Activated CD8-positive, alpha-beta T cell treated with anti-CD3 and anti-CD28 coated beads for 36 hours (primary cell): ENCODE measurements at places on chromosomes 12 and 14.

DNA sequence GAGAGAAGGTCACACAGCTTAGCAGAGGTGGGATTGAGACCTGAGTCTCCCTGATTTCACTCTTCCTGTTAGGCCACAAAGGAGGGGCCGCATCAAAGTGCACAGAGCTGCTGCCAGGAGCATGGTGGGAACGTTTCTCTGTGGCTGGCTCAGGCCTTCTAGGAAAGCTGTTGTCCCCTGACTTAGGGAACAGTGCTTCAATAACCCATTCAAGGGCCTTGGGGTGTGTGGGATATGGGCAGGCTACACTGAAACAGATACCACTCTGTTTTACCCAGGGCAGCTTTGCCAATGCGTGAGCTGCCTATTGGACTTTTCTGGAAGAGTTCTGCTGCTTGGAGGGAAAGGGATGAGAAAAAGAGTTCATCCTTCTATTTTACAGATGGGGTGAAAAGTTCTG is 110.0 kb downstream of the ADCK1 start:
- no peak for DNase-seq

DNA sequence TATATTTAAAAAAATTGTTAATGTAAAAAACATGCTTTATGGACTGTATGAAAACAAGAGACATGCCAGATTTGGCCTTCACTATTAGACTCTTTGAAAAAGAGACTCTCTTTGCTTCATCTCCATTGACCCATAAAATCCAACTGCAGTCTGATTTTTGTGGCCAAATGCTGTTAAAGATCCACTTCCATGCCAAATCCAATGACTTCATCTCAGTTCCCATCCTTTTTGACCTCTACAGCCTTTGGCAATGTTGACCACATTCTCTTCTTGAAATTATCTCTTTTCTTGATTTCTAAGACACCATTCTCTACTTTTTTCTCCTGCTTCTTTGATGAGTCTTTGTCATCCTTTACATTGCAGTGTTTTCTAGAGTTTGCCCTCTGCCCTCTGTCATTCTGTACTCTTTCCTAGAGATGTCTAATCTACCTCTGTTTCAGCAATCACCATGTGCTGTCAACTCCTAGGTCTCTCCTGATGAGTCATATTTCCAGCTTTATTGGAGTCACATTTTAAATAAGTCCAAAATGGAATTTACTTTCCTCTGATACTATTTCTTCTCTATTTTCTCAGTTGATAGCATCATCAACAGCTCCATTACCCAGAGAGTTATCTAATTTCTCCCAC is 2.4 kb downstream of the TMPRSS12 start:
- DNase-seq = no peak

GRCh38 chr14:102138535-102138934 is 1.2 kb upstream of the WDR20 start:
- no peak for DNase-seq

DNA sequence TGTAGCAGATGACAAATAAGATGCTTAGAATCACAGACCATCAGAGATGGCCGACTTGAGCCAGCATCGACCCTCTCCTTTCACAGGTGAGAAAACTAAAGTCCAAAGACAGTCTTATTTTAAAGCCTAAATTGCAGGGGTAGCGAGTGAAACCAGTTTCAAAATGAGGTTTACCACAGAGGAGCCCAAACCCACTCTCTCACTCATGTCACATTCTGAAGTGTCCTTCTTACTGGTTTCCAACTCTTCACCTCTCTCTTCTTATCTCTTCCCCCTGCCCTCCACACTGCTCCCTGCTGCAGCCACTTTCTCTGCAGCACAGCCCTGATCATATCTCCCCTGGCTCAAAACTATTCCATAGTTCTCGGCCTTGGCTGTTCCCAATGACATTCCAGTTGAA is 57.0 kb upstream of the NID2 start:
- DNase-seq = no peak

DNA sequence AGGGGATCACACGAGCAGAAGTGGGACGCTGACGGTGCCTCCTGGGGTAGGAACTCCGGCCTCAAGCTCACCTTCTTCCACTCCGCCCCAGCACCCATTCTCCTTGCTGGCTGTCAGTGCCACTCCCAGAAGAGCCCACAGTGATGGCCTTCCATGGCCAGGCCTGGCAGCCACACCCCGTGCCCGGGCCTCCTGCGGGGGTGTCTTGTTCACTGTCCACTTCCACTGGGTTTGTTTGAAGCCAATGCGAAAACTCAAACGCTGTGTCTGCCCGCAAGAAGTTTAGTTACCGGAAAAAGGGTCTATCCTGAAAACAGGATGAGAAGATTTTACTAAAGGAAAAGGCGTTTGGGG is 38.1 kb downstream of the CCDC88C start:
- no peak for DNase-seq

- no peak for DNase-seq
Measured at GRCh38 chr14:26621807-26622560, 24.2 kb upstream of the NOVA1 start.

- DNase-seq = no peak
Measured at GRCh38 chr12:3667485-3667884, 85.4 kb downstream of the CRACR2A start.

DNA sequence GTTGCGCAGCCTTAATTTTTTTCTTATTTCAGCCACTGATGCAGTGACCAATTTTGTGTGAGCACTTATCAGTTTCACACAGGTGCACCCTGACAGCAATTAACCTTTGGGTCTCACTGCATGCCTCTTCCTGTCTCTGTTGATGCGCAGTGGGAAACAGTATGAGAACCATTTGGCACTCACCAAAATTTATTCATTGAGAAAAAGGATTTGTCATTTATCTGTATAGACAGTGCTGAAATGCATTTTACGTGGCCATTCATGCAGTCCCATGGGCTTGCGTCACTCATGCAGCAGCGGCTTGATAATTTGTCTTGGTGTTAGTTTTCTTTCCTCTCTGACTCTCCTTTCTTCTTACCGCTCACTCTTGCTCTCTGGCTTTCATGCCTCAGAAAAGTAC is 157.5 kb downstream of the C12orf75 start:
- DNase-seq = no peak

- no peak for DNase-seq
Measured at GRCh38 chr14:102335163-102335562, 15.6 kb downstream of the ZNF839 start.

- DNase-seq = no peak
Measured at GRCh38 chr14:93322929-93323599, 9.8 kb downstream of the BTBD7 start.

DNA sequence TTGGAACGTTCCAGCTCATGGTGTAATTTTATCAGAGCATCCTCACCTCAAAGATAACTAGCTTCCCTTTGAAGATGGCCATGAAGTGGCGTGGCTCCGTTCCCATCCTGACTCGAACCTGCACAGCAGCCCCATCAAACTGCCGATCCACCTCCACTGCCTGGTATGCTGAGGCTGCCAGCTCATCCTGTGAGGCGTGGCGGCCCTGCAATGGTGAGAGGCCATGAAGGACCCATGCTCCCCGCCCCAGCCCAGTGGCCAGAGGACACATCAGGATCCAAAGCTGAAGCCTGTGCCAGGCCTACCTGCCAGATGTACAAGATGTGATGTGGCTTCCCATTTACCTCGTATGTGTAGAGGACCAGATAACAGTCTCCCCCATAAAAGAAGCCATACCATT is 11.2 kb downstream of the AVIL start:
- DNase-seq = no peak

- peak; percentile 38 for DNase-seq
Measured at GRCh38 chr12:96985515-96986362, 78.7 kb downstream of the NEDD1 start.

DNA sequence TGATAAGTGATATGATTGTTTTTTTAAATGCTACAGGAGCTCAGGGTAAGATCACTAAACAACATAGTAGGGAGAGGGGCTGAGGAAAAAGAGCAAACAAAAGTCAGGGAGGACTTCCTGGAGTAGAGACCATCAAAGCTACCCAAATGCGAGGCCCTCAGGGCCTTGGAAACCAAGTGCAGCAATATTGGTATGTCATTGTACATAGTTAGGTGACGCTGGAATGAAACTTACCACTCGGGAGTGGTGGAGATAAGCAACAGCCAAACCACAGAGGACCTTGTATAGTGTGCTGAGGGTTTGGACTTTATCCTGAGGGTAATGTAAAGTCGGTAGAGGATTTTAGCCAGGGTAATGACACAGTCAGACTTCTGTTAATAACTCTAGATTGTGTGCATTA is 13.8 kb downstream of the KITLG start:
- no peak for DNase-seq

- no peak for DNase-seq
Measured at GRCh38 chr14:22814941-22815713, at the start of gene SLC7A7. TSS of gene SLC7A7 (minus strand) at chr14:22815435. CDS start at chr14:22813398, 2,037 bp downstream.

- no peak for DNase-seq
Measured at GRCh38 chr12:45674181-45674977, 55.1 kb upstream of the ARID2 start.

DNA sequence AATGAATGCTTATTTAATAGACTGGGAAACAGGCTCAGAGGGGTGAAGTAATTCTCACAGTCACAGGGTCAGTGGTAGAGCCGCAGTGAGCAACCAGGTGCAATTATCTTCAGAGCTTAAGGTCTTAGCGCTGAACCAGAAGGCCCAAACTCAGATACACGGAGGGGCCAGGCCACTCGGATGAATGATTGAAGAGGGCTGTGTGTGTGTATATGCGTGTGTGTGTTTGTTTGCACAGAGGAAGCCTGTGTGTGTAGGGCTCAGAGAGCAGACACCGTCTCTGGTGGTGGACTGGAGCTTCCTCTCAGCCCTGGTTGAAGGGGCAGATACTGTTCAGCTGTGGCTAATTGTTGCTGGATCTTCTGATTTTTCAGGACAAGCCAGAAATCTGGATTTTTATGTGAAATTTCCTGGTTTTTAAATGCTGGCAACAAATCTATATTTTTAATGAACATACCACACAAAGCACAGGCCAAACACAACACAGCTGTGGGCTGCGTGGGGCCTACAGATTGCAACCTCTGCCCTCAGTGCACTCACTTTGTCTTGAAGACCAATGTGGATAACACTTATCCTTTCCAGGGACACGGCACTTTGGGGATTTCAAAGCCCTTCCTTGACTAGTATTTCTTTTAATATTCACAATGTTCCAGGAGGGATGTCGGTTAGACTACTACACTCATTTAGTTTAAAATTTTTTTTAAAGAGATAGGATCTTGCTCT is 94.5 kb upstream of the NRXN3 start:
- no peak for DNase-seq

DNA sequence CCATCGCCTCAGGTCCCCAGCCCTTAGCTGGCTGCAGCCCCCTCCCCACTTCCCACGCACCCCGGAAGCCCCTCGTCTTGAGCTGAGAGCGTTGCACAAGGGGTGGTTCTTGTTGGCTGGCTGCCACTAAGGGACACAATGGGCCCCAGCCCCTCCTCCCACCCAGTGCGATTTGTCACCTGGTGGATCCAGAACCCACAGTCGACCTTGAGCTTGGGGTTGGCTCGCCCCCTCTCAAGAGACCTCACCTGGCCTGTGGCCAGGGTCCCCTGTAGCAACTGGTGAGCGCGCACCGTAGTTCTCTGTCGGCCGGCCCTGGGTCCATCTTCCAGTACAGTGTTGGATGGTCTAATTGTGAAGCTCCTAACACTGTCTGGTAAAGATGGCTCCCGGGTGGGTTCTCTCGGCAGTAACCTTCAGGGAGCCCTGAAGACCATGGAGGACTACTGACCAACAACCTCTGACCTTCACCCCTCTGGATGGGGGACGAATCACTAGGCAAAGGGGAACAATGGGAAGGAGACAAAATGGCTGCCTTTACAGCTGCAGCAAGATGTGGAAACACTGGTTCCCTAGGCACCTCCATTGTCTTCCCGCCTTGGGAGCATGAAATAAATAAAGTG is 6.6 kb downstream of the PHB2 start:
- DNase-seq = no peak

DNA sequence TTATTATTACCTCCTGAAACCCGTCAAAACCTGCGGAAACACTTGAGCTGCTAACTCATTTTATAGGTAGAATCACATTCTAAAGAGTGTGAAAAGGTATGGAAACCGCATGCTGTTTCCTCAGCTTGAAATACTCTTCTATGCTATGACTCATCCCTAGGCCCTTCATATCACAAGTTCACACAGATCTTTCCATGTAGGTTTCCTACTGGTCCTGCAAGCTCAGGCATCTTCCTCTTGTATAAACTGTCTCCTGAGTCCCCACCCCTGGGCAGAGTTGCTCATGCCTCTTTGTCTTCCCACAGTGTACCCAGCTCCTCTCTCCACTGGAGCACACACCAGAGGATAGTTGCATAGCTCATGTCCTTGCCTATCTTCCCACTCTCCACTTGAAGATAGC is 84.7 kb downstream of the CMAS start:
- DNase-seq = no peak

GRCh38 chr12:27297566-27297965 is 35.1 kb upstream of the BMAL2 start:
- peak; percentile 15 for DNase-seq

GRCh38 chr12:113818833-113819232 is 147.3 kb downstream of the RBM19 start:
- DNase-seq = no peak

- no peak for DNase-seq
Measured at GRCh38 chr14:58060077-58060476, 91.9 kb downstream of the ARMH4 start.

DNA sequence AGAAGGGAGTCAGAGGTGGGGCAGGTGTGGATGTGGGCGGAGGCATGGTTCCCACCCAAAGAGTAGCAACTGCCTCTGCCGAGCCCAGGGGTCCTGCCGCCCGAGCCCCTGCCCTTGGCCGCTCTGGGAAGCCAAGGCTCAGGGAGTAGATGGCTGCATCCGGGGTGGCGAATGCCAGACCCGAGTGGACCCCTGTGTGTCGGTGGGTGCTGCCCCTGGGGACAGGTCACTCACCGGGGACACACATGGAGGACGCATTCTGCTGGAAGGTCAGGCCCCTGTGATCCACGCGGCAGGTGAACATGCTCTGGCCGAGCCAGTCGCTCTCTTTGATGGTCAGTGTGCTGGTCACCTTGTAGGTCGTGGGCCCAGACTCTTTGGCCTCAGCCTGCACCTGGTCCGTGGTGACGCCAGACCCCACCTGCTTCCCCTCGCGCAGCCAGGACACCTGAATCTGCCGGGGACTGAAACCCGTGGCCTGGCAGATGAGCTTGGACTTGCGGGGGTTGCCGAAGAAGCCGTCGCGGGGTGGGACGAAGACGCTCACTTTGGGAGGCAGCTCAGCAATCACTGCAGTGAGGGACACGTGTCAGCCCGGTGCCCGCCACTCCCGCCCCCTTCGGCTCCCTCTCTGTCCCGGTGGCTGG is 329.0 kb downstream of the TMEM121 start:
- DNase-seq = no peak

DNA sequence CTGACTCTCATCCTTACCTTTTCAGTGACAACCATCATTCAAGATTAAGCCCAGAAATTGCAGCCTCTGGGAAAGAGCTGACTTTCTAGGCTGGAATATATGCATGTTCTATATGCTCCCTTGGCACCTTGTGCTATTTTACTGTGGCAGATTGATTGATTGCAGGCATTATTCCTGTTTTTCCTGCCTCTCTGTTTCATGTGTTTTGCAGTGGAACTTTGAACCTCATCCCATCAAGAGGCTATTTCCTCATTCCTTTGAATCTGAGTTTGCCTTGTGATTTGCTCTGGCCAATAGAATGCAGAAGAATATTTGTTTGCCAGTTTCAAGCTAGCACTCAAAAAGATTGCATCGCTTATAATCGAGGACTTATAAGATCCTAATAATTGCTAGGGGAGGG is 174.8 kb upstream of the DCN start:
- DNase-seq = no peak

- no peak for DNase-seq
Measured at GRCh38 chr12:45189766-45190403, 26.0 kb upstream of the ANO6 start.

- DNase-seq = no peak
Measured at GRCh38 chr12:107296681-107297089, 203.3 kb upstream of the CRY1 start.

GRCh38 chr12:124098101-124098757 is 125.2 kb downstream of the ZNF664 start:
- no peak for DNase-seq
